ENCODE measurements at places on chromosomes 16 and 17.
A peak's percentile ranks its signal among the peaks of the same experiment; 100 is the strongest.

DNA sequence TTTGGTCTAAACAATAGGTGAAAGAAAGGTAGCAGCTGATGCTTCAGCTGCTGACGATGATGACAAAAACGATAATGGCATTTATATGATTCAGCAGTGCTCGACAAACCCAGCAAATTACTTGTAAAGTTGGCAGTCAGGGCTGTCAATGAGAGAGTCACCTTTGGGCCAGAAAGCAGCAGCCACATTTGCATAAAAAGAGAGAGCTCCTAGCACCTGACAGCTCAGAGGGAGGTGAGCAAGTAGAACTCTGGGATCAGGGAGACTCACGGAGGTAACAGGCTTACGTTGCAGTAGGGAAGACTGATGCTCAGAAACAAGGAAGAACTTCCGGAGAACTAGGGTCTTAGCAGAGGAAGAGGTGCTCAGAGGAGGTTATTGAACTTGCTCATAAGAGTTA is 291.9 kb upstream of the ZFHX3 start:
- no peak for DNase-seq

DNA sequence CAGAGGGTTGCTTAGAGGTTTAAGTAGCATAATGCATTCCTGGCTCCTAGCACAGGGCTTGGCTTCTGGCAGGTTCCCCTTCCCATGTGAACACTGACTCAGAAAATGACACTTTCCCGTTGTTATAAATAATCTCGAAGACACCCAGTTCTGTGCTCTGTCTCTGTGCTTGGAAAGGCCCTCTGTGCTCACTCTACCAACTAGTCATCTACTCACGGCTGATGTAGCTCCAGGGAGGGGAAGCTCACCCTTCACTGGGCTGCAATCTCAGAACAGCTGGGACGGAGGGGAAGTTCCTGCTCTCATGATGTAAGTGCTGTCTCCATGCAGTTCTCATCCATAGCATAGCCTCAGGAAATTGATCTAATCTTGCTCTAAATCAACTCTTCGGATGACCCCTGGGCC is 230.5 kb upstream of the ASIC2 start:
- DNase-seq = no peak

- DNase-seq = peak; percentile 61
These were observed 6.9 kb upstream of the ELAC2 start for GRCh38 chr17:13024526-13025257.

DNA sequence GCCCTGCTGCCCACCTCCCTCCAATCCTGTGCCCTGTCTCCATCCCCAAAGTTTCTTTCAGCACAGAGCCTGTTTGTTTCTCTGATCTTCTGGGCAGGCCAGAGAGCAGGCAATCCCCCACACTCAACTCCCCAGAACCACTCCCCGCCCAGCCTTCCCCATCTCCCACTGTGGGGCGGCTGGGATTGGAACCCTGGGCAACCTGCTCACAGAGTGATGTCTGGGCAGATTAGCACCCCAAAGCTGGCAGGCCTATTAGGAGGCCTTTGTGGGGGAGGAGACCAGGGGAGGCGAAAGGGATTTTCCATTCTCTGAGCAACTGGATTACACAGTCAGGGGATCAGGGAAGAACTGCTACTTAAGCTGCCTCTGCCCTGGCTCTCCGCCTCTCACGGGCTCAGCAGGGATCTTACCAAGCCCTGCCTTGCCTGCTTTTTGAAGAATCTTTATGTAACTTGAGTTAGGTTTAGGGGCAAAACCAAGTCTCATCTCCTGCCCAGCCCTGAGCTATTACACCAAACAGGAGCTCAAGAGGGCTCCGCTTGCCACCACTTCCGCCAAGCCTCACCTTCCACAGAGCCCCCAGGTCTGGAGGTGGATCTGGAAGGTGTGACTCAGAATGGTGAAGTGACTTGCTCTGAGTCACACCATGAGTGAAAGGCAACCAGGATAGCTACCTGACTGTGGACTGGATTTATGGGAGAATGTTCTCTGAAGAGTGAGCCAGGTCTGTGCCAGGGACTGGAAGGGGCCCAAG is 16.0 kb upstream of the LHX1 start:
- peak; percentile 36 for DNase-seq

DNA sequence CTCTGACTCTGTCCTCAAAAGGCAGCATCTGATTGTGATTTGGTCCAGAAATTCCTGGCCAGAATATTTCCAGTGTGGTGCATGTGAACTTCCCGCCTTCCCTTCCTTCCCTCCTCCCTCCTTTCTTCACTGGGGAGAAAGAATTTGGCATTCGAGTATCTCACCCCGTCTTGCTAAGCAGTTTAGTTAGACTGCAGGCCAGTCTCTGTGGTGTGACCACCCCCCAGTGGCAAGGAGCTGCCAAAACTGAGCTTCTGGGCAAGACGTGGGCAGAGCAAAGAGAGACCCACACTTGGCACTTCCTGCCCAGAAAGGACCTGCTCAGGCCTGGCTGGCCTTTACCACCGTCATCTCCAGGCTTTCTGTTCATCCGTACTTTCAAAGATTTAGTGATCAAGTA is 36.4 kb downstream of the SNX20 start:
- DNase-seq = no peak

DNA sequence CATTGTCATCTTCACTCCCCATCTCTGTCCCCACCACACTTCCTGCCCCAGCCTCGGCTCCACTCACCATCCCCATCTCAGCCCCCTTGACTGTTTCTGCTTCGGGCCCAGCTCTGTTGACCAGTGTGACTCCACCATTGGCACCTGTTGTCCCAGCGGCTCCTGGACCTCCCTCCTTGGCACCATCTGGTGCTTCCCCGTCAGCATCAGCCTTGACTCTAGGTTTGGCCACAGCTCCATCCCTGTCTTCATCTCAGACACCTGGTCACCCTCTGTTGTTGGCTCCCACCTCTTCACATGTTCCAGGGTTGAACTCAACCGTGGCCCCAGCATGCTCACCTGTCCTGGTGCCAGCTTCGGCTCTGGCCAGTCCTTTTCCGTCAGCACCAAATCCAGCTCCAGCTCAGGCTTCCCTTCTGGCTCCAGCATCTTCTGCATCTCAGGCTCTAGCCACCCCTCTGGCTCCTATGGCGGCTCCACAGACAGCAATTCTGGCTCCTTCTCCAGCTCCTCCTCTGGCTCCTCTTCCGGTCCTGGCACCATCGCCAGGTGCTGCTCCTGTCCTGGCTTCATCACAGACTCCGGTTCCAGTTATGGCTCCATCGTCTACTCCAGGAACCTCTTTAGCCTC is 24.4 kb upstream of the PHKG2 start:
- no peak for DNase-seq

DNA sequence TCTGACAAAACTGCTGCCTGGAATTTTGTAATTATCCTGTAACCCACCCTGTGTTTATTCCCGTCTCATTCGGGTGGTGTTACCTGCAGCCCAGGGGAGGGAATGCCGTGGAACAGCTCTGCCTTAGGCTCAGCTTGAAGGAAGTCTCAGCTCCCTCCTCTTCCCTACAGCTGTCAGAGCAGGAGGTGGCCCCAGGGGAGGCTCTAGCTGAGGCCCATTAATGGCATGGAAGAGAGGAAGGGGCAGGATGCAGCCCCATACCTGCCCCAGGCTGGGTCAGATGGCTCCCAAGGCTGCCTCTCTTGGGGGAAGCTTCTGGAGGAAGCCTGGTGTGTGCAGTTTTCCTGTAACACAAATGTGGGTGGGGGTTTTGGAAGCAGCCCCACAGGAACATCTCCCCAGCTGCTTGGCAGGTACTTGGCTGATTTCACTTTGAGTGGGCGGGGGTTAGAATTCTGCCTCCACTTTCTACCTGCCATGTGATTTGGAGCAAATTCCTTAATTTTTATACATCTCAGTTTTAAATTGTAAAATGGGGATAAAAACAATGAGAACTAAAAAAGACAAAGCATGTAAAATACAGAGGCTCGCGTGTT is 103.9 kb downstream of the MGAT5B start:
- no peak for DNase-seq
